Muscle of leg (tissue), 16 donors: ENCODE measurements at places on chromosomes 6 and 20. TPM values are rescaled to one million over a fixed set of nuclear protein-coding genes. Genes with fewer than 3 reads are reported as not detected.

MAFB gene
- polyA plus RNA-seq = 8.4 TPM

- DNase-seq = no peak
These were observed 41.8 kb upstream of the NT5E start for GRCh38 chr6:85408039-85408438.

DNA sequence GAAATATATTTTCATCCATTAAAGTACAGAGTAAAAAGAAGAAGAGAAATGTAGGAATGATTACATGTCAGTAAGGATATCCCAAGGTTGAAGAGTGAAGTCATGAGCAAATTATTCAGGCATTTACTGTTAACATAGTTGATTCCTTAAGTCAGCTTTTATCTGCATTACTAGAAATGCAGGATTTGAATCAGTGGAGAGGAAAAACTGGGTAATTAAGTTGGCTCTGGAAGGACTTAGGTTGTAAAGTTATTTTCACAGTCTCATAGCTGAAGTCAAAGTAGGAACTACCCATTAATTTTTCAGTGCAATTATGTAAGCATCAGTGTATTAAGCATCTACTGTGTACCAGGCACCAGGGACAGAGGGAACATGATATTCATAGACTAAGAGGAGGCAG is 7.8 kb downstream of the NAA20 start:
- DNase-seq = no peak

LSM2 gene
- 55.3 TPM for polyA plus RNA-seq

DNA sequence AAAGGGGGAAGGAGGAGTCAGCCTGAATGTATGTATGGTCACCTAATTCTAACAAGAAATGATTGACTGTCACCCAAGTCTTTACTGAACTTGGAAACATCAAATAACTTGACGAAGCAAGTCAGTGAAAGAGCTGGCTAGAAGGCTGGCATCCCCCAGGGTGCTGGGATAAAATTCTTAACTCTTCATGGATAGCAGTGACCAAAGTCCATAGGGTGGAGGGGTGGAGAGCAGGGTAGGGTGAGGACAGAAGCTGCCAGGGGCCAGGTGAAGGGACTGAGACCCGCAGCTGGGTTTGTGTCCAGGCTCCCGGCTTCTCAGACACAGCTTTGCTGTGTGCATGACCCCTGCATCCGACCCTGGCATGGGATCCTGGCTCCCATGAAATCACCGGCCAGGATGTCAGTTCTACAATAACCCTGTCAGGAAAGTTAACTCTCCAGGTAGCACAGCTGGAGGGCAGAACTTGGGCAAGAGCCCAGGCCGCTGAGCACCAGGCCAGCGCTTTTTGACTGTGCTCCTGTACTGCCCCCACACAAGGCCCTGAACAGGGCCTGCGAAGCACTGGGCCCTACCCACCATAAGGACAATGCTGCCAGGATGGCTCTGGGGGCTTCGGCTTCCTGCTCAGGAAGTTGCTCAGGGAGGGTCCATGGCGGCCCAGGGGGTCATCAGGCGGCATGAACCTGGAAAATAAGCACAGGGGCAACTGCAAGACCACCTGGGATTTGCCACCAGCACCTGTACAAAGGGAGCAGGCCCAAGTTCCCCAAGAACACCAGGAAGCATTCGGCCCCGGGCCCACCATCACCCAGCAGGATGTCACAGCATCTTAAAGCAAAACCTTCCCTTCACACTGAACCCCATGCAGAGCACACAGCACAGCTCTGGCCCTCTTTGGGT is 32.5 kb downstream of the ZC3H12D start:
- DNase-seq = no peak
